ENCODE measurements at places on chromosomes 6 and 20.

DNA sequence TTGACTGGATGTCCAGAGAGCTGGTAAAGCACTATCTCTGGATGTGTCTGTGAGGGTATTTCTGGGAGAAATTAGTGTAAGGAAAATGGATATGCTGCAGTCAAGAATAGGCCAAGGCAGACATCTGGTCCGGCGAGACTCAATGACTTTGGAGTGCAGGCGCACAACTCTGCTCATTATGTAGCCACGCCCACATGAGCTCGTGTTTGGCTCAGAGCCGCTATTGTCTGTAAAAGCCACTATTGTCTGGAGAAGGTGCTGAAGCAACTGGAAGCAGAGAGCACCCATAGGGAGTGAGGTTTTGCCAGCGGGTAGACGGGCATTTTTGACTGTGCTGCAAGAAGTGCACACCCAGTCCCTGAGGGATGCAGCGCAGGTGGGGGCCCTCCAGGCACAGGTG lies 305.0 kb upstream of the POU3F2 start:
- no peak for DNase-seq

DNA sequence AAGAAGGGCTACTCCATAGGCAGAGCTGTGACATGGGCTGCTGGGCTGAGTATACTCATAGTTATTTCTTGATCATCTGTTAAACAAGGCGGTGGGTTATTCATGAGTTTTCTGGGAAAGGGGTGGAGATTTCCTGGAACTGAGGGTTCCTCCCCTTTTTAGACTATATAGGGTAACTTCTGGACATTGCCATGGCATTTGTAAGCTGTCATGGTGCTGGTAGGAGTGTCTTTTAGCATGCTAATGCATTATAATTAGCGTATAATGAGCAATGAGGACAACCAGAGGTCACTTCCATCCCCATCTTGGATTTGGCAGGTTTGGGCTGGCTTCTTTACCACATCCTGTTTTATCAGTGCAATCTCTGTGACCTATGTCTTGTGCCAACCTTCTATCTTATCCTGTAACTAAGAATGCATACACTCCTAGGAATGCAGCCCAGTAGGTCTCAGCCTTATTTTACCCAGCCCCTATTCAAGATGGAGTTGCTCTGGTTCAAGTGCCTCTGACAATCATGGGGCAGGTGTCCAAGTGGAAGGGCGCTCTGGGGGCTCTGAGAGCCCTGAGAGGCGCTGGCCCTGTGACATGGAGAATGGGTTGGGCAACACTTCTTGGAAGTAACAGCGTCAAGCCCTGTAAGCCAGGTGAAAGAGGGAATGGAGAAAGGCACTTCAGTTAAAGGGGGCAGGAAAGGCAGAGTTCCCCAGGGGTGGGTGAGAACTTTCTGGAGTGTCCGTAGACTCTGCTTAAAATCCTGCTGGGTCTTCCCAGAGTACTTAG lies 354.2 kb upstream of the SULF2 start:
- DNase-seq, result no peak

DNA sequence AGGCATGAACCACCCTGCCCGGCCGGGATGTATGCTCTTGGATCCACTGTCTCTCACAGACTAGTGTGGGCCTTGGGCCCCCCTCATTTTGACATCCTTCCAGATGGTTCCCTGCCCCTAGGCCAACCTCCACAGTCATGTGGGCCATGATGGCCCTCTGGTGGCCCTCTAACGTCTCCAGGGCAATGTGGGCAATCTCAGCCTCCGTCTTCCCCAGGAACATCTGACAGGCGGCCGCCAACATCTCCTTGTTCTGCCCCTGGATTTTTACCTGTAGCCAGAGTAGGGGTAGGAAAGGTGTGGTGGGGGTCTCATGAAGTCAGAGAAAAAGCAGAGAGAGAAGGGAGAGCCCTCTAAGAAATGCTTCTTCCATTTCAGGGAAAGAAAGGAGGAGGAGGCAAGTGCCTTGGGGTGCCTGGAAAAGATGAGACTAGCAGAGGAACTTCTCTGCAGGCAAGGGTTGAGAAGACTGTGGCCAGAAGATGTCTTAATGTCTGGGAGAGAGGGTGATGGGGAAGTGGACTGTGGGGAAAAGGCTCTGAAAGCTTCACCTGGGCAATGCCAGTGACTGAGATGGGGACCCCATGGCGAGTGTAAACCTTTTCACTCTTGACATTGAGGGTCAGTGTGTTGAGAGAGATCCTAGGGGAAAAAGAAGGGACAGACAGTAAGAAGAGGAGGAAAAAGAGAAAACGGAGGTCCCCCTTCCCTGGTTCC lies 1.3 kb downstream of the FLOT1 start:
- peak; percentile 53 for DNase-seq

- no peak for DNase-seq
Observed at GRCh38 chr6:46407246-46407645, 84.0 kb downstream of the RCAN2 start.

DNA sequence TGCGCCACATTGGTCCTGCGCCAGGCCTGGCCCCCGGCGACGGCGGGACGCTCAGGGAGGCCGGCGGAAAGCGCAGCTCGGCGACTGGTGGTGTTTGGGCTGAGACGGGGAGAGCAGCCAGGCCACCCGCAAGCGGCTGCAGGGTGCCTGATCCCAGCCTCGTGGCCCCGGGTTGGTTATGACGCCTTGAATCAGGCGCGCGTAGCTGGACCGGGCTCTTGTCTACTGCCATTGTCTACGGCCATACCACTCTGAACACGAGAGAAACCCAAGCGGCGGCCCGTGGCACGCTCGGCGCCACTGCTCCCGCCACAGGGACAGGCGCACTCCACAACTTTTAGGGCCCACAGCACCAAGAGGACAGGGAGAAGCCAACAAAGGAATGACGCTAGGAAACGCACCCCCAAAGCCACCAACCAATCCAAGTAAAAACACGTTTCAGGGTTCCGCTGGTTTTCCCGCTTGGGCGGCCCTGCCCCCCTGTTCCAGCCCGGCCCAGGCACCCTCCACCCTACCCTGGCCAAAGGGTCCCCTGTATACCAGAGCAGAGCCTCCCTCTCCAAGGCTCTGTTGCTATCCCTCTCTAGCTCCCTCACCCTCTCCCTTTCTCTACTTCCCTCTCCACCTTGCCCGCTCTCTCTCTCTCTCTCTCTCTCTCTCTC lies 1849.3 kb upstream of the DEFB115 start:
- DNase-seq, result no peak
